ENCODE measurements at places on chromosomes 11 and 22. TPM values are rescaled to one million over a fixed set of nuclear protein-coding genes. Genes with fewer than 3 reads are reported as not detected.

The TRIM21 gene
- total RNA-seq = 18.6 TPM

The ANO1 gene
- total RNA-seq = 3.7 TPM

The OR8D2 gene
- total RNA-seq = not detected

The APOBEC3A gene
- not detected for total RNA-seq

The RIMBP3B gene
- under 0.01 TPM for total RNA-seq

The CCDC73 gene
- total RNA-seq = not detected

The ACRV1 gene
- total RNA-seq = not detected

The CCDC86 gene
- total RNA-seq = 24.3 TPM

The CHRM1 gene
- total RNA-seq = not detected

The TRIM5 gene
- 49.3 TPM for total RNA-seq

The POU2AF1 gene
- total RNA-seq = not detected

The MSANTD2 gene
- total RNA-seq = 8.8 TPM

The OTOG gene
- not detected for total RNA-seq

The CSTF3 gene
- total RNA-seq = 34.3 TPM

The OR5M10 gene
- not detected for total RNA-seq

The OVOL1 gene
- under 0.01 TPM for total RNA-seq

The FOSL1 gene
- 17.5 TPM for total RNA-seq

The OLFML1 gene
- 10.7 TPM for total RNA-seq

The PLAAT5 gene
- total RNA-seq = not detected

The MPEG1 gene
- total RNA-seq = not detected

The NTM gene
- 43.3 TPM for total RNA-seq

The ZP1 gene
- 4.2 TPM for total RNA-seq

The EMID1 gene
- total RNA-seq = 0.28 TPM

The MUC2 gene
- total RNA-seq = not detected

The MMP1 gene
- 3,390 TPM for total RNA-seq

The MS4A3 gene
- total RNA-seq = not detected

The GRK2 gene
- 41.6 TPM for total RNA-seq

The NPAS4 gene
- total RNA-seq = not detected

The C11orf52 gene
- total RNA-seq = 1.4 TPM

The SCGB1A1 gene
- not detected for total RNA-seq

The CST6 gene
- 0.38 TPM for total RNA-seq

The APOL6 gene
- total RNA-seq = 18.6 TPM

The UPK3A gene
- not detected for total RNA-seq
